A673 (cell line): ENCODE measurements at places on chromosomes 2 and 18. TPM values are rescaled to one million over a fixed set of nuclear protein-coding genes. Genes with fewer than 3 reads are reported as not detected.

Gene CCDC141
- total RNA-seq = not detected in 2 replicates

Gene IL36RN
- not detected in 2 replicates for total RNA-seq

Gene GPD2
- total RNA-seq = 33.9 and 39.4 TPM in 2 replicates

Gene TMEFF2
- 6.0 and 7.0 TPM in 2 replicates for total RNA-seq

Gene SIX2
- total RNA-seq = not detected in 2 replicates
